NCI-H2171 treated with DMSO at 0.1 percent for 48 hours (cell line): ENCODE measurements at places on chromosomes 7 and 10.

- peak; percentile 65 for DNase-seq
Observed at GRCh38 chr10:127196282-127197153, at the start of gene INSYN2A. INSYN2A (minus strand) TSS chr10:127196591; CDS start chr10:127176395, 20,196 bp downstream.

GRCh38 chr7:2542916-2543871 is 12.1 kb downstream of the BRAT1 start:
- no peak for DNase-seq

- peak; percentile 10 for DNase-seq
Observed at GRCh38 chr7:155796381-155797261, 15.6 kb downstream of the SHH start.

GRCh38 chr7:155093596-155093995 is 23.5 kb downstream of the HTR5A start:
- no peak for DNase-seq

GRCh38 chr7:43677864-43678263 is 51.5 kb downstream of the COA1 start:
- no peak for DNase-seq

- peak; percentile 48 for DNase-seq
Observed at GRCh38 chr7:25707768-25708620, 444.0 kb upstream of the NFE2L3 start.

DNA sequence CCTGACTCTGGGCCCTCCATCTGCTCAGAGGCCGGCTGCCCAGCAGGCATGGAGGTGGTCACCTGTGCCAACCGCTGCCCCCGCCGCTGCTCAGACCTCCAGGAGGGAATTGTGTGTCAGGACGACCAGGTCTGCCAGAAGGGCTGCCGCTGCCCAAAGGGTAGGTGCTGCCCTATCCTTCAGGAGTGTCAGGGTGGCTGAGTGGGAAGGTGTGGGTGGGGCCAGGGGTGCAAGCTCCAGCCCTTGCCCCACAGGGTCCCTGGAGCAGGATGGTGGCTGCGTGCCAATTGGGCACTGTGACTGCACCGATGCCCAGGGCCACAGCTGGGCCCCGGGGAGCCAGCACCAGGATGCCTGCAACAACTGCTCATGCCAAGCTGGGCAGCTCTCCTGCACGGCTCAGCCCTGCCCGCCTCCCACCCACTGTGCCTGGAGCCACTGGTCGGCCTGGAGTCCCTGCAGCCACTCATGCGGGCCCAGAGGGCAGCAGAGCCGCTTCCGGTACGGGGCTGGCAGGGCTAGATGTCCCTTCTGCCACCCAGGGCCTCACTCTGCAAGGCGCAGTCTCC is 17.5 kb upstream of the ZNF862 start:
- no peak for DNase-seq

- DNase-seq, result peak; percentile 21
Observed at GRCh38 chr10:110641256-110641655, 2.9 kb upstream of the RBM20 start.

DNA sequence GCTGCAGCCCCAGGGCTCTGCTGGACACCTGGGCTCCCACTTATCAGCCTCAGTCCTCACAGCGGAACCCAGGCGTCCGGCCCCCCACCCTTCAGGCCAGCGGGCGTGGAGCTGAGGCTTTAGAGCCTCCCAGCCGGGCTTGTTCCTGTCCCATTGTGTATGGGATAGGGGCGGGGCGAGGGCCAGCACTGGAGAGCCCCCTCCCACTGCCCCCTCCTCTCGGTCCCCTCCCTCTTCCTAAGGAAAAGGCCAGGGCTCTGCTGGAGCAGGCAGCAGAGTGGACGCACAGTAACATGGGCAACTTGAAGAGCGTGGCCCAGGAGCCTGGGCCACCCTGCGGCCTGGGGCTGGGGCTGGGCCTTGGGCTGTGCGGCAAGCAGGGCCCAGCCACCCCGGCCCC is 2.7 kb downstream of the NOS3 start:
- no peak for DNase-seq

- no peak for DNase-seq
Observed at GRCh38 chr7:156147104-156147503, 334.8 kb upstream of the SHH start.

- DNase-seq, result no peak
Observed at GRCh38 chr7:49295146-49295545, 370.8 kb downstream of the CDC14C start.

- DNase-seq, result no peak
Observed at GRCh38 chr10:69360485-69361302, 56.0 kb downstream of the TACR2 start.

- no peak for DNase-seq
Observed at GRCh38 chr10:3056280-3057037, 10.9 kb upstream of the PFKP start.

GRCh38 chr7:11216276-11216675 is 242.6 kb downstream of the PHF14 start:
- no peak for DNase-seq

DNA sequence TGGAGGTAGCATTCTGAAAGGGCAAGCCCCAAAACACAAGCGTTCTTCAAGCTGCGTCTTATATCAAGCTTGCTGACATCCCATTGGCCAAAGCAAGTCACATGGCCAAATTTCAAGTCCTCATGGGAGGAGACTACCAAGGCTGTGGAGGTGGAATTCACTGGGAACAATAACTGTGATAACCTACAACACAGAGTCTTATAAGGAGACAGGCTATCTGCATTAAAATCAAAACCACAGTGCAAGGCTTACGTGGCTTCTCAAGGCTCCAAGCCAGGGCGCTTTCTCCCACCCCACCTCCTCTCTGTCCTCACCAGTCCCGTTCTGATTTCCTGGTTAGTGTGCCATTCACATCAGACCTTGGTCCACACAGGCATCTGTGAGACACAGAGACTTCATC is 39.4 kb downstream of the ADRB1 start:
- no peak for DNase-seq

DNA sequence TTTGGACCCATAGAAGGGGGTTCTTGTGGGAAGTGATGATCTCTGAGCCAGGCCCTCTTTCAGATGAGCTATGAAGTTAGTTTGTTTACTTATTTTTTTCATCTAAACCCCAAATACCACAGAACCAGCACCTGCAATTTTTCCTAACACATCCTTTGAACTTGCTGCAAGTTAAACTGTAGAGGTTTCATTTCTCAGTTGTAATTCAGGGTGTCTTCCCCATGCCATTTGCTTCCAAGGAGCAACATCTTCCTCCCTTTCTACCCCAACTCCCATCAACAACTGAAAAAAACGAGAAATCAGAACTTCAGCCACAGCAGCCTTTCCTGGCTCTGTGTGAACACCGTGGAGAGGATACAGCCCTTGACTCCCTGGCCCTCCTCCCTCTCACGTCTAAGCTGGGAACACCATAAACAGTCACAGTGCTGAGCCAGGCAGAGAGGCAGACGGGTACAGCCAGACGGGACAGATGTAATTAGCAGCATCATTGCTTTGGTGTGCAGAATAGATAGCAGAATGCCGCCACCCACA is 63.6 kb downstream of the RGS10 start:
- peak; percentile 32 for DNase-seq

DNA sequence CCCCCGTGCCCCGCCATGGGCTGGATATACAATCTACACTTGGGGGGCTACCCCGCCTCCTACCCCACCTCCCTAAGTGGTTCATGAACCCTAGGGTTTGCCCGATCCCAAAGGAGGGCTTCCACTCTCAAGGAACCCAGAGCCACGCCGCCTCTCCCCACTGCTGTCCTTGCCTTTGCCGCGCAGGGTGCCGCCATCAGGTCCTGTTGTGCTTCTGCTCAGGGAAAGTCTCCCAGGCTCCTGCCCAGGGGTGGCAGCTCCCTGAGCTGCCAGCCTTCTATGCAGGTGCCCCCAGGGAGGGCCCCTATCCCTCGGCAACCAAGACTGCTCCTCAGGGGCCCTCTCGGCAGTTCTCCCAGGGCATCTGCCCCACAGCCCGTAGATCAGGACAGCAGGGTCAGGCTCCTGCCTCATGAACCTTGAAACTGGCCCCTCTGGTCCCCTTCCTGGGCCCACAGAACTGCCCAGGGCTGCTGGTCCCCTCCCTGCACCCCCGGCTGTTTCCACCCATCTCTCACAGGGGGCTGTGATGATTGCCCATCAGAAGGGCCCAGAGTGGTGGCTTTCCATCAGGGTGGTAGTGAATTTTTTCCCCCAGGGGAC is 13.0 kb upstream of the PCBD1 start:
- no peak for DNase-seq

DNA sequence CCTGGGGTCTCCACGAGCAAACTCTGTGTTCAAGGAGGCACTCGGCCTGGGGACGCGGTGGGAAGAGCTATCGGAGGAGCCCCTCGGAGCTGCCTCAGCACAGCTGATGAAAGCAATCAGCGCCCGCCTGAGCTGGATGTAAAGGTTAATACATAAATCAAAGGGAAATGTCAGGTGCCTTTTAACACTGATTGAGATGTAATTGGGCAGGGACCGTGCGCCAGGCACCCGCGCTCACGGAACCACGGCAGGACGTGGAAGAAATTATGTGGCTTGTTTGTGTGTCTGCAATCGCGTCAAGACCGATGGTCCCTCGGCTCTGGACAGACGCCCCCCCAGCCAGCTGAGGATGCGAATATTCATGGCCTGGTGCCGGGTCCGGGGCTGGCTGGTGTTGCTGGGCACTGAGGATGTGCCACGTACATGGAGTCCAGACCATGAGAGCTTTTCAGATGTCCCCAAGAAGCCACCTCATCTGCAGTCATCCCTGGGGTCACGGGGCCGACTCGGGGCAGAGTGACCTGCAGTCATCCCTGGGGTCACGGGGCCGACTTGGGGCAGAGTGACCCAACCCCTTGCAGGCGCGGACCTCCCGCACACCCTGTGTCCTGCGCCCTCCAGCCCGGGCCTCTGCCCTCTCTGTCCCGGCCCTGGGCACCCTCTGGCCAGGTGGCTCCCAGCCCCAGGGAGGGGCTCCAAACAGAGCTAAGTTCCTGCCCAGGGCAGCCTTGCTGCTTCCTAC is 15.6 kb downstream of the FOXL3 start:
- DNase-seq, result no peak

DNA sequence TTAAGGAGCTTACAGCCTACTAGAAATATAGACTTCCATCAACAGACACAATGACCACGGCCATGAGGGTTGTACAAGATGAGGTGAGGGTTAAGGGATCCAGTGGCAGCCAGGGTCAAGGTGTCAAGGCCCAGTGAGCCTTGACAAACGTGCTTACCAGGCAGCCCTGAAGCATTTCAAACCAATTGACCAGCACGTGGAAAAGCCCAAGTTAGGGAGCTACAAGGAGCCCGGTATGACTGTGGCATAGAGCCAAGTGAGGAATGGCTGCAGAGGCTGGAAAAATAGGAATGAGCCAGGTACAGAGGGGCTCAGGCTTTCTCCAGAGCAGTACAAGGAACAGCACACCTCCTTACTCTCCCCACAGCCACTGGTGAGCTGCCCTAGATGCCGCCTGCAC is 12.7 kb downstream of the AFAP1L2 start:
- no peak for DNase-seq

DNA sequence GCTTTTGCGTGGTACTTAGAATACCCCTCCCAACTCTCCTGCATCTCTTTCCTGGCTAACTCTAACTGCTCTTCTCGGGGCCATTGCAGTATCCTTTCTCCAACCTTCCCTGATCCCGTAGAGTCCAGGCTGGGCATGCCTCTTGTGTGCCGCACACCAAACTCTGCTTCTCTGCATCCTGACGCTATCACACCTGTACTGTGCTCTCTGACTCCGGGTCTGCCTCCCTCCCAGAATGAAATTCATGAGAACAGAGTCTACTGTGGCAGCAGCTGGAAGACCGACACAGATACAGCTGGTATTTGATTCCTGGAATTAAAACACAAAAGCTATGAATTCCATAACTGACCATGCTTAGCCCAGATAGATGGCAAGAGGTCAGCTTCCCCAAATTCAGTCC is 60.9 kb downstream of the C10orf67 start:
- DNase-seq, result no peak

DNA sequence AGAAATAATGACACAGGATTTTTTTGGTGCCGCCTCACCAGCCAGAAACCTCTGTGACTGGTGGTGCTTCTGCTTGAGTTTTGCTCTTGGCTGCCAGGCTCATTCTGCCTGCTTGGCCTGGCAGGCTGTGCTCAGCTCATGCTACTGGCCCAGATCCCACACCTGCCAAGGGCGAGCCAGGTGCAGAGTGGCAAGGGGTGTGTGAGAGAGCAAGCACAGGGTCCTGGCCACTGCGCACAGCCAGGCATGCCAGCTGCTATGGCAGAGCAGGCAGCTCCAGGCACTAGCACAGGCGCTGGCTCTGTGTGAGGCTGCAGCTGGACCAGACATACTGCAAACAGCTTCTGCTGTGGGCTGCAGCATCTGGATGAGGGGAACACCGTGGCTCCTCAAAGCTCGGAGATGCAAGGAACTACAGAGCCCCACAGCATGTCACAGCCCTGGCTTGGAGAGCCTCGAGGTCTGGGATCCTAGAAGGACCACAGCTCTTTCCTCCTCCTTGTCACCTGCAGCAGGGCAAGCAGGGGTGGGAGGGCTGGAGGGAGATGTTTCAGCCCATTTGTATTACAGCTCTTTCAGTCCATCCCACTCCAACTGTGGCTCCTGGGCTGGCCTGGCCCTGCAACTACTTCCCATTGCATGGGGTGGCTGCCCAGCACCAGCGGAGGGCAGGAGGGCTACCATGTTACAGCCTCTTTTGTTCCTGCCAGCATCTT is 313.4 kb upstream of the SEMA3C start:
- peak; percentile 54 for DNase-seq

GRCh38 chr10:4883079-4883739 is 57.2 kb downstream of the AKR1E2 start:
- DNase-seq, result no peak

- DNase-seq, result no peak
Observed at GRCh38 chr7:15967551-15967950, 281.1 kb upstream of the MEOX2 start.

- DNase-seq, result peak; percentile 46
Observed at GRCh38 chr7:22356701-22357310, at the start of gene RAPGEF5. RAPGEF5 (minus strand) TSS chr7:22357154; CDS start chr7:22357060, 94 bp downstream.

DNA sequence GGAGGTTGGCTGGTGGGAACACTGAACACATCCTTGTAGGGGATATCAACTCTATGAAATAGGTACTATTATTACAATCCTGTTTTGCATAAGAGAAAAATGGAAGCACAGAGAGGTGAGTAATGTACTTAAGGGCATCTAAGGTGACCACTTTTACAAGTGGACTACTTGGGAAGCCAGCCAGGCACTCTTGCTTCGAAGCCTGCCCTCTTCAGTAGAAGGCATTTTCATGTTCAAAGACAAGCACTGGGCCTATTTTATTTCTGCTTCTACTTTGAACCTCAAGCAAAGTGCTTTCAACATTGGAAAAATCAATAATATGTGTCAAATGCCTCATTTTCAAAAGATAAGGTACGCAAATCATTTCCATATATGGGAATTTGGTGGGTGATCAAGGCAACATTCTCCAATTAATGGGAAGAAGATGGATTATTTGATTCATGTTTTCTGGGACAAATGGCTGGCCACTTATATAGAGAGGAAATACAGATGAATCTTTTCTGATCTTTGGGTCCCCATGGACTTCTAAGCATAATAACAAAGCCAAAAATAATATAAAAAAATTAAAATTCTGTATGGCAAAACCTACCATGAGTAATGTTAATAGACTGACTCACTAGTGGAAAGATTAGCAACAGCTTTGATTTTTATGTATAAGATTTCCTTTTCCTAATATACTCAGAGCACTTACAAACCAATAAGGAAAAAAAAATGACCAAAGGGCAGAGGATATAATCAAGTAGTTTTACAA is 270.2 kb downstream of the FRMD4A start:
- no peak for DNase-seq

GRCh38 chr10:5550621-5551530 is 26.1 kb downstream of the CALML3 start:
- DNase-seq, result no peak
